ENCODE measurements at places on chromosomes 13 and 19.

- peak; percentile 92 for DNase-seq
Measured at GRCh38 chr19:20923077-20923871, at the start of gene ZNF85. ZNF85 (plus strand) TSS chr19:20923251; CDS start chr19:20923401, 150 bp downstream.

- no peak for DNase-seq
Measured at GRCh38 chr13:94188201-94188854, 291.2 kb downstream of the DCT start.

GRCh38 chr13:28705461-28706083 is 13.2 kb downstream of the SLC46A3 start:
- DNase-seq = no peak

- no peak for DNase-seq
Measured at GRCh38 chr19:13646758-13647157, 117.6 kb upstream of the MRI1 start.

DNA sequence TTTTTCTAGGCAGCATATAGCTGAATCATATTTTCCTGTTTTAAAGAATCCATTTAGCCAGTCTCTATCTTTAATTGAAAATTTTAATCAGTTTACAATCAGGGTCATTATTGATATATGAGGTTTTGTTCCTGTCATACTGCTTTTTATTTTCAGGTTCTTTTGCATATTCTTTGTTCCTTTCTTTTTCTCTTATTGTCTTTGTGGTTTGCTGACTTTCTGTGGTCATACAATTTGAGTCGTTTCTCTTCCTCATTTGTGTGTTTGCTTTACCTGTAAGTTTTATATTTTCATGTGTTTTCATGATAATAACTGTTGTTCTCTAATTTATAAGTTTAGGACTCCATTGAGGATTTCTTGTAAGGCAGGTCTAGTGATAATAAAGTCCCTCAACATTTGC is 812.6 kb downstream of the DACH1 start:
- no peak for DNase-seq

DNA sequence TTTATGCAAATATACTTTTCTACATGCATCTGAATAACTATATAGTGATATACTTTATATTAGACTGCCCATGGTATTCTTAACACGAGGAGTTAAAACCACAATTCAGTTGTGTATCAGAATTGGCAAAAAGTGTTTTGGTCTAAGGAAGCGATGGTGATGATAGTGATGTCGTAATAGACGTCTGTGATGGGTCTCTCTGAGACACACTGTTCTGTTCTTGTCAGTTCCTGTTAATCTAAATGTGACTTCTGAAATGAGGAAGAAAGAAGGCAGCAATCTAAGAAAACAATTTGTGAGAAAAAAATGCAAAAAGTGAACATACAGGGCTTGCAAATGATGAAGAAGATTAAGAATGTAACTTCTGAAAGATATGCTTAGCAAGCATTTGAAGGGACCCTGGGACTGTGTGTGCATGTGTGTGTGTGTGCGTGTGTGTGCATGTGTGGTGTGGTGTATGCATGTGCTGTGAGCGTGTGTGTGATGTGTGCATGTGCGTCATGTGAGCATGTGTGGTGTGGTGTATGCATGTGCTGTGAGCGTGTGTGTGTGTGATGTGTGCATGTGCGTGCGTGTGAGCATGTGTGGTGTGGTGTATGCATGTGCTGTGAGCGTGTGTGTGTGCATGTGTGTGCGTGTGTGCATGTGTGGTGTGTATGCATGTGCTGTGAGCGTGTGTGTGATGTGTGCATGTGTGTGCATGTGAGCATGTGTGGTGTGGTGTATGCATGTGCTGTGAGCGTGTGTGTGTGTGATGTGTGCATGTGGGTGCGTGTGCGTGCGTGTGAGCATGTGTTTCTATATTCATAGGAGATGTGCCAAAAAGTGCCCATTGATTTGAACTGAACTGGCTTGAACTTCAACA is 131.8 kb downstream of the IRS2 start:
- DNase-seq = no peak

GRCh38 chr13:34465423-34465922 is 476.6 kb upstream of the NBEA start:
- no peak for DNase-seq

DNA sequence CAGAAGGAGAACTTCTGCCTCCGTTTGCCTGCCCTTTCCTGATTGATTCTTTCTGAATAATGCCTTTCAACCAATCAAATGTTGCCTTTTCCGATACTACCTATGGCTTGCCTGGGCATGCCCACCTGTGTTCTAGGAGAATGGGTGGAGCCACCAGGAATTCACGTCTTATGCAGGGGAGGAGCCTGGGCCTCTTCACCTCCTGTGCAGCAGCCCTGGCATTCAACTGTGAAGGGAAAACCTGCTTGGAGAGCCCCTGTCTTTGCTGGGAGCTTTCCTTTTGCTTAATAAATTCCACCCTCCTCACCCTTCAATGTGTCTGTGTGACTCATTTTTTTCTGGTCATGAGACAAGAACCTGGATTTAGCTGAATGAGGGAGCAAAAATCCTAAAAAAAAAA is 730.7 kb downstream of the UQCRFS1 start:
- no peak for DNase-seq

DNA sequence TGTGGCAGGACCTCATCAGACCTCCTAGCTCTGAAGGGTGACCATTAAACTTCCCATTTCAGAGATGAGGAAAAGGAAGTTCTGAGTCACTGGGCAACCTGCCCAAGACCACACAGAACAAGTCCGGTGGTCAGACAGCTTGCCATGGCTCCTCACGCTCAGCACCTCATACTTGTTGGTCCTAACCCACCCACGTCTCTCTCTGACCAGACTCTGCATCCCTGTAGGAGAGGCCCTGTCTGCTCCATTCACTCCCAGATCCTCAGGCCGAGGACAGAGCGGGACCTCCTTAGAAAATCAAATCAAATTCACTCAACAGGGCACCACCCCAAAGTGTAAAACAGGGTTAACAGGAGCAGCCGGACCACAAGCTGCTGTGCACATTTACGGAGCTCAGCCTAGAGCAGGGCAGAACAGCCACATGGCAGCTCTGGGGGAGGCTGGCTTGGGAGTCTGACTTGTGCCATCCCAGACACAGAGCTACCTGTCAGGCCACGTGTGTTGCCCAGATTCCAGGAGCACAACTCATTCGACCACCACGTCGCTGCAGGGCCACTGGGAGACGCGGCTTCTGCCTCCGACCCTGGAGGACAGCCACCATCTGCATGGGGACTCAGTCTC is 1.7 kb downstream of the MIER2 start:
- no peak for DNase-seq

GRCh38 chr13:99484473-99484872 is 16.8 kb upstream of the TM9SF2 start:
- DNase-seq = no peak

- no peak for DNase-seq
Measured at GRCh38 chr19:39080431-39080830, 3.7 kb upstream of the ACP7 start.

- DNase-seq = no peak
Measured at GRCh38 chr13:113849546-113849945, 14.3 kb downstream of the GAS6 start.

GRCh38 chr13:98534821-98535220 is 42.1 kb downstream of the STK24 start:
- DNase-seq = no peak

GRCh38 chr19:55611983-55612645 is 6.7 kb downstream of the ZNF865 start:
- DNase-seq = no peak

DNA sequence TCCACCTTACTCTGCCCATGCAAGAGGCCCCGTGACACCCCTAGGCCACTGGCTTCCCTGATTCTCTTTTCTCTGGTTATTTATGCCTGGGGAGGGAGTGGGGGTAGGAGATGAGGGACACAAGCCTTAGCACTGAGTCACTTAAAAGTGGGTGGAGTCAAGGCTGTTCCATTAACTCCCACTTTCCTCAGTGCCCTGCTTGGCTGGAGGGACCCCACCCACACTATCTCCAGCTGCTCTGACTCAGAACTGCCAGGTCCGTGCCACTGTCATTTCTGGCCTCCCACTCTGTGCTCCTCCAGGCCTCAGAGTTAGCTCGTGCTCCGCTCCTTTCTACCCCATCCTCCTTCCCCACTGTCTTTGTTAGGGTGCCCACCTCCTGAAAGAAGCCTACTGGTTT is 113.4 kb upstream of the UQCRFS1 start:
- peak; percentile 22 for DNase-seq

- no peak for DNase-seq
Measured at GRCh38 chr19:33781996-33782395, 14.7 kb upstream of the KCTD15 start.

DNA sequence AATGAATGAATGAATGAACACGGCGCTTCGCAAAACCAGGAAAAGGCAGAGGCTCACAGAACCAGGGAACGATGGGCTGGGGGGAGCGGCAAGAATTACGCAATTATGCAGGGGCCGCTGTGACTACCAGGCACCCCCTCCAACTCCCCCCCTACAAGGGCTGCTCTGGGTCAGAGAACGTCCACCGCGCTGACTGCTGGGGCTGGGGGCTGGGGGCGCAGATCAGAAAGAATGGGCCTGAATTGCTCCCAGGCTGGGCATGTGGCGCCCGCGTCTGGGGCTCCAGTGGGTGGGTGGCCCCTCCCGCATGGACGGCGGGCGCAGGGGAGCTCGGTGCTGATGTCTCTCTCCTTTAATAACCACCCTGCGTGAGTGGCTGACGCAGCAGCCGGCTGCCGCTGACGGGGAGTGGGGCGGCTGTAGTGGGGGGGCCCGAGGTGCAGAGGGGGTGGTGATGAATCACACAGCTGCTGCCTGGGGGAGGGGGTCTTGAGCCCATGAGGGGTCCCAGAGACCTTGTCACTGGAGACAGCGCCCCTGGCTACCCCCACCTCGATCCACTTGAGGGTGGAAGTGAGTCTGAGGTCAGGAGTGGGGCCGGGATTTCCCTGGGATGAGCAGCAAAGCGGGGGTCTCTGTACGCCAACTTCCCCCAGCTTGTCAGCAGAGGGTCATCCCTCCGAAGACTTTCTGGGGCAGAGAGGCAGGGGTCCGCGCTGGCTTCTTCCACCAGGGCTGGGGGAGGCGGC is 1.5 kb upstream of the CIRBP start:
- DNase-seq = no peak

DNA sequence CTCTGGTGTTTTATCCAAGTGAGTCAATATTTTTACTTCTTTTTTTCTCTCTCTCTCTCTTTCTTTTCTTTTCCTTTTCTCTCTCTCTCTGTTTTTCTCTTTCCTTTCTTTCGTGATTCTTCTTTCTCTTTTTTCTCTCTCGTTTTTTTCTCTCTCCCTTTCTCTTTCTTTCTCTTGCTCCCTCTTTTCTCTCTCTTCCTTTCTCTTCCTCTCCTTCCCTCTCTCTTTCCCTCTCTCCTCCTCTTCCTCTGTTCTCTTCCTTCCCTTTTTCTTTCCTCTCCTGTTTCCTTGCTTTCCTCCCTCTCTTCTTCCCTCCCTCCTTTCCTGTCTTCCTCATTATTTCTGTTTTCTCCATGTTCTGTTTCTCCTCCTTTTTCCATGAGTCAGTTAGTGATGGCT is 641.5 kb downstream of the FGF9 start:
- no peak for DNase-seq

DNA sequence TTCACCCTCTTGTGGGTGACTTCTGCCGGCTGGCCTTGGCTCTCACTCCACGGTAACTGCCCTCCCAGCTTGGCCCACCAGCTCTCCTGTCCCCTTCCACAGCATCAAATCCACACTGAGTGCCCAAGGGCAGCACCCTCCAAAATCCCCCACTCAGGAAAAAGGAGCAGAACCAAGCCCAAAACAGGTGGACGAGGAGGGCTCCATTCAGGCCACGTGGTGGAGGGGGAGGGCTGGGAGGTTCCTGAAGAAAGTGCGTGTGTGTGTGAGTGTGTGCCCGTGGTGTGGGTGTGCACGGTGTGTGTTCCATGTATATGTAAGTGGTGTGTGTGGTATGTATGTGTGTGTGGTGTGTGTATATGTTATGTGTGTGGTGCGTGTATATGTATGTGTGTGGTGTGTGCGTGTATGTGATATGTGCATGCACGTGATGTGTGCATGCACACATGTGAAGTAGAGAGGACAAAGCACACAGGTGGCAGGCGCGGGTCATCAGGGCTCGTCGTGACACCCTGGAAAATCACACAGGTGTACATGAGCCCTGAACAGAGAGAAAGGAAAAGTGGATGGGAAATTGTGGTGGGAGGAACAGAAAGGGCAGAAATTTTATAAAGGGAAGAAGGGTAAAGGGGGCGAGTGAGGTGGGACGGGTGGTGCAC is 76.9 kb downstream of the COL4A1 start:
- DNase-seq = peak; percentile 46

DNA sequence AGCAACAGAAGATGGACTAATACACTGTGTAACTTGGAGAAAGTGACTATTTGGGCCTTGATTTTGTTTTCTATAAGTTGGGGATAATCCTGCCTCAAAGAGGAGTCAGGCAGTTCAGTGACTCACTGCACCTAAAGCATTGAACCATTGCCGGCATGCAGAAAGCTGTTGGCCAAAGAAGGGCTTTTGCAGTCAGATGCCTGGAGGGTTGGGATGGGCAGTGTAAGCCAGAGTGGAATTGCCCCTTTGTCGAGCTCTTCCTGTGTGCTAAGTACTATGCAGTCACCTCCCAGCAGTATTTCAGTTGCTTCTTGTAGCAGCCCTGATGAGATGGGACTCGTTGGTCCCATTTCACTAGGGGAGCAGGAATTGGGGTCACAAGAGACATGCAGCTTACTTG is 11.1 kb downstream of the ZNF473 start:
- DNase-seq = no peak

DNA sequence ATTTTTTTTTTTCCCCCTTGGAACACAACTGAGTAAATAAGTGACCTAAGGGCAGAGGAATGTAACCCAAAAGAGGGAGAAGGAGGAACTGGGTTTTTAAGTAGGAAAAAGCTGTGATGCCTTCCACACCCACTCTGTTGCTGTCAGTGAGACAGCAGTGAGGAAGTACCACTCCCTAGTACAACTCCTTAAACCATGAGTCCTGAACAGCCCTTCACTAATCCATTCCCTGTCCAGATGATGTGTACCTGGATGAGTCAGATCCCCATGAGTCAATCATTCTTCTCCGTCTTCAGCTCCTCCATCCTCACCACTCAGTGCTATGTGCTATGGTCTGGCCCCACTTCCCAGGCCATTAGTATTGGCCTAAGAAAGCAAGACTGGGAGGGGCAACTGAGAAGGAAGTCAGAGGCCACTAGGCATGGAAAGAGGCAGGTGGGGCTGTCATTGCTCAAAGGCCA is 12.9 kb upstream of the CXCL17 start:
- DNase-seq = no peak

DNA sequence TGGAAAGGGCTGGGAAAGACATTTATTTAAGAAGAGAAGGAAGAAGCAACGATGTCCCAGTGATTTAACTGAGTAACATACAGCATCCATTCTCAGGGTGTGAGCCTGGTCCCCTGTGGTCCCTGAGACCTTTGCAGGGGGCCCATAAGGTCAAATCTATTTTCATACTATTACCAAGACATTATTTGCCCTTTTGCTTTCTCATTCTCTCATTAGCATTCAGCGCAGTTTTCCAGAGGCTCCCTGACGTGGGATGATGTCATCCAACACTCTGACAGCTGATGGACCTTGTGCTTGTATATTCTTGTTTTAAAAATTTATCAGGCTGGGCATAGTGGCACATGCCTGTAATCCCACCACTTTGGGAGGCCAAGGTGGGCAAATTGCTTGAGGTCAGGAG is 18.3 kb upstream of the HNRNPUL1 start:
- no peak for DNase-seq
